Fibroblast of the aortic adventitia (primary cell): ENCODE measurements at places on chromosomes 5 and 9.
A peak's percentile ranks its signal among the peaks of the same experiment; 100 is the strongest.

- no peak for DNase-seq
These were observed 1.9 kb downstream of the NIM1K start for GRCh38 chr5:43193894-43194265.

DNA sequence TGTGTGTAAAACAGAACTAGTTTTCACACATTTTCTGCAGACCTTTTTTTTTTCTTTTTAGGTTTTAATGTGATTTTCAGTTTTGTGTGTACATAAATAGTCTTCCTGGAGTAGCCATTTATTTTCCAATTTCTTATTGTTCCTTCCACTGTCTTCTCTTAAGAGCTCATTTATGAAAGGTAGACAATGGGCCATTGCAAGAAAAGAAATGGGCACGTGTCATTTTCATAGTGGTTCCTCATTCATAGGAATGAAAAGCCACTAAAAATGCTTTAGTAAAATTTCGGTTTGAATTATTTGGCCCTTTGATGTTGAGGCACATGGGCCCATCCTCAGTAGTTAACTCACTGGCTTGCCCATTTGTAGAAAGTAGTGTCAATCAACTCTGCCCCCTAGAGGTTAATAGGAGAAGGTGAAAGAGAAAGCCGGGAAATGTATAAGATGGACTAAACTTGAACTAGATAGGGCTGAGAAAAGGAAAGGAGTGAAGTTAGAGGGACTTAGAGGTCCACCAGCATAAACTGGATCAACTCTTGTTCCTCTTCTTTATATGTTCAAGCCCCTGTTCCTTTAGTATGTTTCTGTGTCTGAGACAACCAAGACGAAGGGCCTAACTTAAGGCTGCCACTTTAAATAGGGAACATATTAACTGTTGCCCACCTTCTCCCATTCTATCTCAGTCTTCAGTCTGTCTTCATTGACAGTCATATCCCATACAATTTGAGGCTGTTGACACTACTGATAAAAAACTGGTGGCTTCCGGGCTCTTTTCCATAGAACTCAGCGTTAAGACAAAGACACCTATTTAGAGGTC is 72.6 kb downstream of the SMARCA2 start:
- DNase-seq = peak; percentile 59

DNA sequence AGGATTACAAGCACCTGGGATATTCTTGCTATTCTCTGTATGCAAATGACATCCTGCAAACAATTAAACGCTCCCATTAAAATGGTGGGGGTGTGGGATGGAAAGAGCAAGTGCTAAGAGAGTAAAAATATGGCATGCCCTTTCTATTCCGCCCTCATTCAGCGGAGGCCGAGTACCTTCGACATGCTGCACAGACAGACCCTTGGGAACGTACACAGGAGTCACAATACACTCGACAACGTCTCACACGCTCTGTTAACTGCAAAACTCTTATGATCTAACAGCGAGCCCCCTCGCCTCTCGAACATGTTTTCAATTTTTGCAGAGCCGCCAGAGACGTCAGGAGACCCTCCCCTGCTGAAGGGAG is 322.2 kb downstream of the CEMIP2 start:
- DNase-seq = no peak

- DNase-seq = no peak
These were observed 1989.8 kb downstream of the EFNA5 start for GRCh38 chr5:105680858-105681475.

- no peak for DNase-seq
These were observed 1014.6 kb downstream of the DTWD2 start for GRCh38 chr5:117973785-117974184.

- peak; percentile 47 for DNase-seq
These were observed 549.8 kb upstream of the DMAC1 start for GRCh38 chr9:8349376-8349775.

DNA sequence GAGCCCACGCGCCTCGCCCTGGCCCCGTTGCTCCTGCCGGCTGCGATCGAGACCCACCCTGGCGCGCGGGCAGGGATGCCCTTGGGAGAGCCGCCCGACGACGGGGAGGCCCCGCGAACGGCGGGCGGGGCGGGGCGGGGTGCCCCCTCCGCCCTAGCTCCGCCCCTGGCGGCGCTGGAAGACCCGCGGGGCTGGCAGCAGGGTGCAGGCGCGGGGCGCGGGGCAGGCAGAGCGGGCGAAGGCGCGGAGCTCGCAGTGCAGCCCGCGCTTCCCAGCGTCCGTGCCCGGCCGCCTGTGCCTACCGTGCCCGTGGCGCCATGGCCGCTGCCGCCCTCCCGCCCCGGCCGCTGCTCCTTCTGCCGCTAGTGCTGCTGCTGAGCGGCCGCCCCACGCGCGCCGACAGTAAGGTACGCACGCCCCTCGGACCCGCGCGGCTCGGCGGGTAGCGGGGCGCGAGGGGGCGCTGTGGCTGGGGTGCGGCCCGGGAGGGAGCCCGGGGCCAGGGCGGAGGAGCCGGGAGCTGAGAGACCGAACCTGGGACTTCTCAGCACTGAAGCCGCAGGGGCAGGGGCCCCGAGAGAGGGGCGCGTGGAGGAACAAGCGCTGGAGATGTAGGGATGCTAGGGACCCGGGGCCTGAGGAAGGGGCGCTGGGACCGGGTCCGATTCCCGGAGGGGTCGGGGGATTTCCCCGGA is at the start of gene OLFML2A:
Gene OLFML2A (plus strand): TSS at position 180 of the 695 bp plus-strand sequence. CDS start 138 bp downstream, at position 318.
- DNase-seq = no peak

DNA sequence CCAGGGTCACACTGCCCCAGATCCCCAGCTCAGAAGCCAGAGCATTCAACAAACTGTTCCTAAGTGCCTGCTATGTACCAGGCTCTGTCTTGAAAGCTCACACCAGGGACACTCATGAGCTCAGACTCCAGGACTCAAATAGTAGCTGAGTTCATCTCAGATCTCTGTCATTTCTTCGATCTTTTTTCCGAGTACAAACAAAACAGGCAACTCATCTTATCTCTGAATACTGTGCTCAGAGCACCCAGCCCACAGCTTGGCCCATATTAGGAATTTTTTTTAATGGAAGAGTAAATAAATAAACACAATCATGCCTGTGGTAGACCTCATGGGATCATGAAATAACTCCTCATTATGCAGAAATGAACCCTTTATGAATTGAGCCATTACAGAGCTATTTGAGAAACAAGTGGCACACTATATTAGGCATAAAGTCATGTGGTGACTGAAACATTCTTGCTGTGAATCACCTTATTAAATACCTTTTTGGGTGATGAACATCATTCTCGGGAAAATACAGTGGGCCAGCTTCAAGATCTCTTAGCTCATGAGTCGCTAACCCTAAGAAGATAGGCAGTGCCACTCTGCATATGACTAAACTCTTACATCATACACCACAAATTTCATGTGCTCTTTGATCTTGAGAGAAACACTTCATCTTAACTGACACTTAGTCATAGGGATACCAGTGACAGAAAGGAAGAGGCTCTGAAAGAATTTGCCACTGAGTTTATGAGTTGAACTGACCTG is 9.9 kb downstream of the SH3RF2 start:
- peak; percentile 62 for DNase-seq

DNA sequence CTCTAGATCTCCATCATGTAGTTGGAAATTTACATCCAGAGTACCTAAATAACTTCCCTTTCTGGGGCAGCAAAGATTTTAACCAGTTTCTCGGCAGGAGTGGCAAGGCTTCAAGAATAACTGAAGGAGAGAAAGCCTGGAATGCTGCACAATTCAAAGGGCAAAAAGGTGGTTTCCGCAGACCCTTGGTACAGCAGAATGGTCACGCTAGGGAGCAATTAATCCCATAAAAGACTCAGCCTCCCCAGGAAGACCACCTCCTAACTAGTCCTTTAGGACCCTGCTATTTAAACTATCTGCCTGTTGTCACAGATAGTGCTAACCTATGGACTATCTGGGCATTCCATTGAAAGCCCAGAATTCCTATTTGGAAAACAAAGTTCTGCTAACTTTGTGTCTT is 3.6 kb downstream of the HTR1A start:
- DNase-seq = no peak

DNA sequence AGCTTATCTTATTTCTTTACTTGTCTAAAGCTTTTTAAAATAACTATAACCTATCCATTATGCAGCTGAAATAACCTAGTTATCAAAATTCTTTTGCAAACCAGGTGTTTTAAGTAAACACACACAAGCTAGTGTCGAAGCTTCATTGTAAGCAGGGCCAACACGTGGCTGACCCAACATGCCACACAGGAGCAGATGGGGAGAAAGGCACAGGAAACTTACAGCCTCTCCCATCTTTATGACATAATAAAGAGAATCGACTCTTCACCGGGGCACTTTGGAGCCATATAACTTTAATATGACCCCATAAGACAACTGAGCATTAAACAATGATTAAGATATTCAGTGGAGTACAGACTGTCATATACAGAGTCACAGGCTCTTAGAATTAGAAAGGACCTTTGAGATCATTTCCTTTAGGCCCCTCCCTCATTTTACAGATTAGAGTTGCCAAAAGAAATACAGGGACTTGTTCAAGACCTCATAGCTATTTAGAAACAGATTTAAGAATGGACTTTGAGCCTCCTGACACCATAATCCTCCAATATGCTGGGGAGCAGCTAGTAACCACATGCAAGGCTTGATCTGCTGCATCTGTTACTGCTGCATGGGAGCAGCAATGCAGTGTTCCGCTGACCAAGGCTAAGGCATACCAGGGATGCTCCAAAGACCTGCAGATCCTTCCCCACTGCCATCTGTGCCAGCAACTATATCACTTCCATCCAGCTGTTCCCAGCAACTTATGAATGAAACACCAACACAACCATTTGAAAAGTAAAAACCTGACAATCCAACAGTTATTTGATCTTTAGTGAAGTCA is 75.4 kb downstream of the RASEF start:
- DNase-seq = no peak

GRCh38 chr5:143119881-143120341 is 283.6 kb downstream of the NR3C1 start:
- no peak for DNase-seq

DNA sequence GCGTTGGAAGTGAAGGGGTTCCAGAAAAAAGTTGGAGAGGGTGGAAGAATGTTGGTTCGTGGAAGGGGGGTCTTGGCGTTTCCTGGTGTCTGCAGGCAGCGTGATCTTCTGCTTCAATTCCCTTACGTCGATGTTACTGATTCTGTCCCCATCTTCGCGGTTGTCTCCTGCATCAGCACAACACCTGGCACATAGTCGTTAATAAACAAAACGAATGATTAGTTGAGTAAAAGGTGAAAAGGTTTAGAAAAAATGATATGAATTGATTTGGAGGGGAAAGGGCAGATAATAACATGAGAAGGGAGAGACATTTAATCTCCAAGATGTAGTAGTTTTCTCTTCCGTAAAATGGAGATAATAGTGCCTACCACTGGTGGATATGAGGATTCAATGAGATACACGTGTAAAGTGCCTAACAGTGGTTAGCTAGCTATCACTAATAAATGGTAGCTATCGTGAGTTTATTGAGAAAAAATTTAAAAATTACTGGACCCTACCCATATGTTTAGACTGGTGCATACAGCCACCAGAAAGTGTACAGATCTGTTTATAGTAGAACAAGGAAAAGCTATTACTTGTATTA is 556 bp downstream of the MTREX start:
- peak; percentile 21 for DNase-seq

DNA sequence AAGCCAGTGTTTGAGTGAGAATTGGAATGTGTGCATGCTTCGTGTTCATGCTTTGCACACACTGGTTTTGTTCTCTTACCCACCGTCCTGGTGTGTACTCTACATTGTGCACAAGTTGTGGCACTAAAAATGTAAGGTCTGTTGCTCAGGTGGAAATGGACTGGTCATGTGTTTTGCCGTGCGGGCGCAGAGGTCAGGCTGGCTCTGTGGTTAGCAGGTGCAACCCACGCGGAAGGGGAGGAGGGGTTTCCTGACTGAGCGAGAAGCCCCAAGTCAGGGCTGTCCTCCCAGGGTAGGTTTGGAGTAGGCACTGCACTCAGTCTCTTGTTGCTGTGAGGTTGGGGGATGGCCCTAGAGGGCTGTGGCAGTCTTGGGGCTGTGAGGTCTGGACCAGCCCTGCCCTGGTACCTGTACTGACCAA is 86.6 kb downstream of the EHMT1 start:
- no peak for DNase-seq

GRCh38 chr9:115759426-115759825 is 394.2 kb upstream of the PAPPA start:
- DNase-seq = no peak

DNA sequence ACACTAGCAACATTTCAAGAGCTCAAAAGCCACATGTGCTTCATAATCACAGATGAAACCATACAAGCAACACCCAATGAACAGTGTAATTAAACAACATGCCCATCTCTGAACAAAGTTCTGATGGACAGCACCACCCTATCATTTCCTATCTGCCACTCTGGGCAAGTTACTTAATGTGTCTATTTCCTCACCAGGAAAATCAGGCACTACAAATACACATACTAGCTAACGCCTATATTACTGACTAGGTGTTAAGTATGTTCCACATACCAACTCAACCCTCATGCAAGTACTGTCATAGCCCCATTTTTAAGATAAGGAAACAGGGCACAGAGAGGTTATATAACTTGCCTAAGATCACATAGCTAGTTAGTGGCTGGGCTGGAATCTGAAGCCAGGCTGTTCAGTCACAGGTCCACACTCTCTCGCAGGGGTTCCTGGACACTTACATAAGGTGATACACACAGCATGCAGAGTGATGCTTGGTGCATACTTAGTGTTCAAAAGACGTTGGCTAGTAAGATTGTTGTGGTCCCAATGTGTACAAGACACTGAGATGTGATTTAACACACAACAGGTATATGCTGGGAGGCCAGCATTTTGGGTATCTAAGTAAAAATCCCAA is 24.2 kb downstream of the CORO2A start:
- no peak for DNase-seq

- DNase-seq = no peak
These were observed 41.3 kb upstream of the MIER3 start for GRCh38 chr5:56993241-56993640.

GRCh38 chr5:89936576-89936975 is 473.0 kb downstream of the CETN3 start:
- DNase-seq = no peak

DNA sequence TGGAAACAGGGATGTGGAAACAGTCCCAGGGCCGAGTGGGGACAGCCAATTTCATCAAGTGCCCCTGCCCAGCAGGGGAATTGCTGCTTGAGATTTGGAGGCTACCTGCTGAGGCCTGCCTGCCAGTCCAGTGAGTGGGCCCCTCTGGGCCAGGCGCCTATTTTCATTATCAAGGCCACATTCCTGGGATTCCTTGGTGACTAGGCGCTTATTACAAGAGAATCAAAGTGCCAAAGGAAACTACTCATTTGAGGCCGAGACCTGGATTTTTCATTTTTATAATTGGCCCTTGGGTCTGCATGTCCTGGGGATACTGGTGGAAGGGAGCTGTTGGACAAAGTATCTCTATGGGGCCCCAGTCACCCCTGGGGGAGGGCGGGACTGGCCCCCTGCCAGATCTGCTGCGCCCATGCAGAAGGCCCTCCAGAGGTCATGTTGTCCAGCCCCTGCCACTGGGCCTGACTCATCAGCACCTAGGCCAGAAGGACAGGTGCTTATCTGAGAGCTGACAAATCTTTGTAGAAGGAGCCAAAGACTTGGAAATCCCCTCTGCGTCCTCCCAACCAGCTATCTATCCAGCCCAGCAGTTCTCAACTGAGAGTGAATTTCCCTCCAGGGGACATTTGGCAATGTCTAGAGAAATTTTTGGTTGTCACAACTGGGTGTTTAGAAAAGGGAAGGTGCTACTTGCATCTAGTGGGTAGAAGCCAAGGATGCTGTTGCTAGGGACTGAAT is 45.6 kb downstream of the FOXI1 start:
- DNase-seq = peak; percentile 93

- DNase-seq = no peak
These were observed 579 bp downstream of the ADAMTS16 start for GRCh38 chr5:5140479-5141338.

GRCh38 chr5:17436761-17437221 is 61.2 kb upstream of the TAF11L2 start:
- peak; percentile 7 for DNase-seq
